NCI-H1105 (cell line): ENCODE measurements at places on chromosomes 12 and 14.

DNA sequence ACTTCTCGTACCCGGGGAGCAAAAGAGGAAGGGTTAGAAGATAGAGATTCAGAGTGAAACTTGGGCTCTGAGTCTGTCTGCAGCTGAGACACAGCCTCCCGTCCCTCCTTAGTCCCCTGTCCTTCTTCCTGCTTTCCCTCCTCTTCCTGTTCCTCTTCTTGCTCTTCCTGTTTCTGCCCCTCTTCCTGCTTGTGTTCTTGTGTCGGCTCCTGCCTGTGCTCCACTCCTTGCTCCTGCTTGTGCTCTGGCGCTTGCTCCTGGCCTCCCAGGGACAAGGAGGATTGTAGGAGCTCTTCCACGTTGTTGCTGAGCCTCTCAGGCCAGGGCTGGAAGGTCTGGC lies 3.0 kb downstream of the ACRBP start:
- no peak for DNase-seq

DNA sequence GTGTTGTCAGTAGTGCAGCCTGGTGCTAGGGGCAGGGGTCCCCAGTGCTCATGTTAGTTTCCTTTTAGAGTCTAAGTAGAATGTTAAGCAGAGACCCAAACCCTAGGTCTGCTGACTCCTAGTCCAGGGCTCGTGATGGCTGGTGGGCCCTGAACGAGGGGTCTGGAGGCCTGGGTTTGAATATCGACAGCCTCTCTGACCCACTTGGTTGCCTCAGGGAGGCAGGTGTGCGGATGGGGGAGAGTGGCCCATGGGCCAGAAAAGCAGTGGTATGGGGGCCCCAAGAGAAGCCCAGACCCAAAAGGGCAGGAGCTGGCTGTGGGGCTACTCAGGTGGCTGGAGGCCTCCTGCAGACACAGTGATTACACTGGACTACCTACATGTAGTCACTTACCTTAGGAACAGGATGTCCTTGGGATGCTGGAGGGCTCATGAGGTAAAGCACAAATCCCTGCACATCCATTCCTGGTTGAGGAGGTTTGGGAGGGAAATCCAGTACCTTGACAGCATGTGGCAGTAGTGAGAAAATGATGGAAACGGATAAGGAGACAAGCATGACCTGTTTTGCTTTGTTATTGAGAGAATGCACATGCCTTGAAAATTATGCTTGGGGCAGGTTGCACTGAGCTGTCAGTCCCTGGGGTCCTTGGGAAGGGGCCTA lies 1.7 kb upstream of the SLC25A29 start:
- no peak for DNase-seq

DNA sequence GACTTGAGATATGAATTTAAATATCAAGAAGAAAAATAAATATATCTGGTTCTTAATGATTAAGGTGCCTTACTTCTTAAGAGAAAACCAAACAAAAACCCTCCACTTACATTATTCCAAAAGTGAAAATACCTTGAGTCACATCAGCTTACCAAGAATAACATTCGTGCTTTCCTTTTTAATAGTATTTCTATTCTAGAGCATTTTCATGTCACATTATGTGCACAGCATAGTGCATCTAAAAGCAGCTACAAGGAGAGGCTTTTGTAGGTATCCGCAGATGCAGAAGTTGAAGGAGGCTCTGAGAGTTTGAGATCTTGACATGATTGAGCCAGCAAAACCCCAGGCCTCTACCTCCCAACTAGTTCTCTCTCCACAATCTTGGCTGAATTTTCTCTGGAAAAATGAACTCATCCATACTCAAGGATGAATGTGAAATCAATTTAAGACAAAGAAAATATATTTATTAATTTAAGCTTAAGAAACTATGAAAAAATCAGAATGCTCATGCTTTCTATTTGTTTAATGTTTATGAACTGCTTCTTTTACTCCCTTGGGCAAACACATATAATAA lies 275.0 kb downstream of the AKAP6 start:
- DNase-seq = no peak

DNA sequence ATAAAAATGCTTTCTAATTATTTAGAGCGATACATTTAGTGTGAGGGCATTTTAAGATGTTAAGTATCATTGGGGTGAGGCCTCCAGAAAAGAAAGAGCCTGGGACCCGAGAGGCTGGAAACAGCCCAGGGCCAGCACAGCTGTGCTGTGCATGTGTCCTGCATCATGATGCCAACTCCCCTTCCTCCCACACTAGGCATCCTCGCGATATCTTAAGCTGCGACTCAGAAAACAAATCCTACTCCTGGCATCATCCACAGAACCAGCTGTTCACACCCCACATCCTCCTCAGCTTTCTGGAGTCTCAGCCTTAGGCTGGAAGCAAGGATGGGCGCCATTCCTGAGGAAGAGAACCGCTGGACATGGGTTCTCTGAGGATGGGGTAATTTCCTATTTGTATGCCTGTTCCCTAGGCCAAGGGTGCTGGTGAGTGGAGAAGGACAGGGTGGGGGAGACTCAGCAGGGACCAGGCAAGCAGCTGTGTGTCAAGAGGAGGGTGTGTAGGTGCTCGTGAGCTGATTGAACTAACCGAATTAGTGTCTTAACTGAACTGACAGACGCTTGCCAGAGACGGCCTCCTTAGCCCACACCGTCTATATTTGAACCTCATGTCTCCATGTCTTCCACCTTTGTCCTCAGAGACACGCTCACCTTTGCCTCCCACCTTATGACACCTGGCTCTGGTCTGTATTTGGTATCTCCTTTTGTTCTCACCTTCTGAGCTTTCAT lies 15.6 kb upstream of the MCRS1 start:
- DNase-seq = no peak

- no peak for DNase-seq
Measured at GRCh38 chr12:3150931-3151835, 74.0 kb downstream of the TSPAN9 start.

DNA sequence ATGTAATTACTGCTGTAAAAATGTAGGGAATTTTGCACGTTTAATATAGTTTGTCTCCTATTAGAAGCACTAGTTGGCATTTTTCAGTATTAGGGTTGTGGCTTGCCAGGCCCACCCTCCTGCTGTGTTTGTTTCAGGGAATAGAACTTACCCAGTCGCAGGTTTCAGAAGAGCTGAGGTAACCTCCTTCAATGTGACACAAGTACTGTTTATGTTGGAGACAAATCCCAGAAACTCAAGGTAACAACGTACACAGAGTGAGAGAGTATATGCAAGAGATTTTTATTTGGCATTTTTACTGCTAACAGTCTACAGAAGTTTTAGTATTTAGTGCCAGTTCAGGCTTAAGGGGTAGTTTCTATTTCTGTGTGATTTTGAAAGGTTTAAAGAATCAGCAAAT lies 284.3 kb downstream of the RAD51B start:
- DNase-seq = no peak

- DNase-seq = no peak
Measured at GRCh38 chr12:27244689-27245488, 803 bp downstream of the STK38L start.

DNA sequence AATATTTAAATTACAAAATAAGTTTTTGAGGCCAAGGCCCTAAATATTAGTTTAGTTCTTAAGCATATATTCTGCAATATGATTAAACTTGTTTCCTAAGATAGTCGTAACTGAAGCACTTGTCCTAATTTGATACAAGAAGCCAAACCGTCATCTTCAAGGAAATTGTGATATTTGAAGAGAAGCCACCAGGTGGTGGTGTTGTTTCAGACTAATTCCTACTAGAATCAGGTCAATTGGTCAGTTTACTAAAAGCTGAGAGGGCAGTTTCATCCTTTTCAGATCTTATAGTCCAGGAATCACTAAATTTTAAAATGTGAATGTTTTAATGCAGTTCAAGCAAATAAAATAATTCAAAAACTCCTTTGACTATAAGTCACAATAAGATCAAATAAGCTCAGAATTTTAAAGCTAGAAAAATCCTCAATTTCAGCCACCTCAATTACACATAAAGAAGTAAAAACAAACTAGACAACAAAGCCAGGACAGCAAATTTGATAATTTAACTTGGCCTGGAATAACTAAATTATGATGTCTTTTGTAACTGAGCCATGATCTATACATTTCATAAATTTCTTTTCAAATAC lies 7.1 kb upstream of the ARL1 start:
- peak; percentile 29 for DNase-seq

- DNase-seq = peak; percentile 27
Measured at GRCh38 chr12:14554281-14555007, 13.2 kb downstream of the PLBD1 start.

DNA sequence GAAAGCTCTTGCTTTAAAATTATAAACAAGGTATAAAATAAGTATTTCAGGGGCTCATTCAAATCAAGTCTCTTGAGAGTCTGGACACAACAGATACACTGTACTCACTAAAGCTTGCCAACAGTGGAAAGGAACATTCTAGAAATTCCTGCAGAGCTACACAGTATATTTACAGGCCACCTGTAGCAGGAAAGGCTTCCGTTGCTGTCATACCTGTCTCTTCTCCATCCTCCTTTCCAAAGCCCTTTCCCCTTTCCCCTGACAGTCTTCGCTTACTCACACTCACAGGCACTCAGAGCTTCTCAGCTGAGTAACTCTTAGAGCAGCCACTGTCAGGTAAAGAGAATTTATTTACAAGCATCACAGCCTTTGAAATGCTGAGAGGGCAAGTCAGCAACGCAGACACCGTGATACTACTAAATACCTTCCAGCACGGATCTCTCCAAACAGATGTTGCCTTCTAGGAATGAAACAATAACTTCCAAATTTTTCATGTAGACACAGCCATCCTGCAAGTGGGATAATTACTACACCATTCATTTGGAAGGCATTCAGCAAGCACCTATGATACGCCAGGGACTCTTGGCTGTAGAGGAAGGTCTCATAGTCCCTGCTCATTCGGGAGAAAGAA lies 167.9 kb downstream of the FOXN3 start:
- no peak for DNase-seq

GRCh38 chr14:62692490-62693106 lies 352.7 kb downstream of the KCNH5 start:
- no peak for DNase-seq

DNA sequence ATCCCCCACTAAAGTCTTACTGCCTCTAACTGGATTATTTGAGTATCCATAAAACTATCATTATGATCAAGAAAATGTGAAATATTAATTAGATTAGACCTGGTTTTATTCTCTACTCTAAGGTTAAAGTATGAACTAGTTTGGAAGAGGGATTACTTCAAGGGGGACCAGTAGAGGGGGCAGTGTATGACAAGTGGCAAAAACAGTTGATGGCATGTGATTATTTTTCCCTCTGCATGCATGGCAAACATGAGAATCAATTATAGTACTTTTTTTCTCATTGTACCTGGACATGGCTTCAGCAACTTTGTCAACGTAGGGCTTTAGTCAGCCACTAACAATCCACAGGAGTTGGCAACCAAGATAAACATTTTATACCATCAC lies 145.0 kb upstream of the SLC38A2 start:
- no peak for DNase-seq

DNA sequence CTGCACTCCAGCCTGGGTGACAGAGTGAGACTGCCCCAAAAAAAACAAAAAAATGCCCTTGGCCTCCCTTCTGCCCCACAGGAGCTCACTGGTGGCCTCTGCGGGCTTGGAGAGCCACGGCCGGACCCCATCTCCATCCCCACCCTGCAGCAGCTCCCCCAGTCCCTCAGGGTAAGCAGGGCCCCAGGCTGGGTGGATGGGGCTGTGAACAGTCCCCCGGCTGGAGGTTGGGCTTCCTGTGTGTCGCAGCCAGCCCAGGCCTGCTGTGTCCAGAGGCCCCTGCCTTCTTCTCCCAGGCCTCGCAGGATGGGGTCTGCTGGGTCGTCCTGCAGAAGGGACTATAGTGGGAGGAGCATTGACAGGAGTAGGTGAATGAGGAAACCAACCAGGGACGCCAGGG lies 15.4 kb upstream of the PUS1 start:
- no peak for DNase-seq

DNA sequence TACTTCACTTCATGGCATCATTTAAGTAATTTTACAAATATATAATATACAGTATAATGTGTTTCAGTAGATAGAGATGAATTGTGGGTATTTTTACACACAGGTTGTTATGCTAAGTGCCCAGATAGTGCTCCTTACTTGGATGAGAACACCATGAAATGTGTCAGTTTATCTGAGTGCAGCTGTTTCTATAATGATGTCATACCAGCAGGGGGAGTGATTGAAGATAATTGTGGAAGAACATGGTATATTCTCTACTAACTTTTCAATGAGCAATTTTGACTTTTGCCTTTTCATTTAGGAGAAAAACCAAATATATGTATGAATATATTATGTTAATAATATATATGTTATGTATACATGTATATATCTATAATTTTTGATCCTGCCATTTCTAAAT lies 221.6 kb downstream of the LRRK2 start:
- DNase-seq = peak; percentile 36

GRCh38 chr14:61696753-61697318 lies 1.5 kb downstream of the HIF1A start:
- no peak for DNase-seq

- peak; percentile 57 for DNase-seq
Measured at GRCh38 chr14:64112867-64113678, 181.1 kb downstream of the ESR2 start.

DNA sequence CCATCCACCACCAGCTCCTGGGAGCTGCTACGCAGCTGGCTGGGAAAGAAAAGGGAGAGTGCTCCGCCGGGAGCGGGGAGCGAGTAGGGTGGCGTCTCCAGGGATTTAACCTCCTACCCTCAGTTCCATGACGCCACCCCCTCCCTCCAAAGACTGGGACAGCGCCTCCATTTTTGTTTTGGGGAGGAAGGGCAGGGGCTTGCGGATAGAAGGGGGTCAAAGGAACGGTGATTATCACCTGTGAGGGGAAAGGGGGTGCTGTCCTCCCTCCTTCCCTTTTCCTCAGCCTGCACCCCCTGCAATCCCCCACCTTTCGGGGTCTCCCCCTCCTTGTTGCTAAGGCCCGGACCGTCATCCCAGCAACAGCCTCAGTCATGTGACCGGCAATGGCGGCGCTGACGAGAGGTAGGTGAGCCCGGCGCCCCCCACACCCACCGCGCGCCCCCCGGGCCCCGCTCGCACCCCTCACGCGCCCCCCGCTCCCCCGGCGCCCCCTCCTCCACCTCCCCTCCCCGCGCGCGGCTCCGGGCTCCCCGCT lies at the start of gene DTX3:
Gene DTX3 (plus strand): TSS at position 371 of the 538 bp plus-strand sequence. CDS start 1,694 bp downstream, outside the sequence.
- peak; percentile 43 for DNase-seq

DNA sequence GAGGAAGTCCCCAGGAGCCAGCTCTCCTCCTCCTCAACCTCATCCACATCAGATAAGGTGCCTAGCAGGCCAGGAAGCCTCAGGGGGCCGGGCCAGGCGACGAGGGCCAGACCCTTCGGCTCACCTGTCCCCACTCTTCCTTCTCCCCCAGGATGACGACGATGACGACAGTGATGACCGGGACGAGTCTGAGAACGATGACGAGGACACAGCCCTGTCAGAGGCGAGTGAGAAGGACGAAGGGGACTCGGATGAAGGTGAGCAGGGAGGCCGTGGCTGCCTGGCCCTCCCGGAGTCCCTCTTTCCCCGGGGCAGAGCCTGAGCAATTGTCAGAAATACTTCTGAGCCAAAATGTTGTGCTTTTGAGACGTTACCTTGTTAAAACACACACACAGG lies 13.8 kb downstream of the SETD1B start:
- no peak for DNase-seq
